ENCODE measurements at places on chromosomes 2 and 18. TPM values are rescaled to one million over a fixed set of nuclear protein-coding genes. Genes with fewer than 3 reads are reported as not detected.

DNA sequence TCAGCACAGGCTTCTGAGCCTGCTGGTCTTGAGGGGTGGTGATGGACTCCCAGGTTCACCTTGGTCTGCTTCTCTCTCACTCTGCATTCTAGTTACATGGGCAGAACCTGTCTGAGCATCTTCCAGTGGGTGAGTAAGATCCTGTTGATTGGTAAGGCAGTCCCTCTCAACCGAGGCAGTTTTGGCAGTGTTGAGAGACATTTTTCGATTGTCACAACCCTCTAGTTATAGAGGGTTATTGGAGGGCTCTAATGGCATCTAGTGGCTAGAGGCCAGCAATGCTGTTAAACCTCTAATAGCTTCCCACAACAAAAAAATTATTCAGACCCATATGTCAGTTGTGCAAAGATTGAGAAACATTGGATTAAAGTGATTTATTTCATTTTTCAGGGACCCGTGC is 9.3 kb upstream of the MGAT5 start:
- DNase-seq: no peak

DNA sequence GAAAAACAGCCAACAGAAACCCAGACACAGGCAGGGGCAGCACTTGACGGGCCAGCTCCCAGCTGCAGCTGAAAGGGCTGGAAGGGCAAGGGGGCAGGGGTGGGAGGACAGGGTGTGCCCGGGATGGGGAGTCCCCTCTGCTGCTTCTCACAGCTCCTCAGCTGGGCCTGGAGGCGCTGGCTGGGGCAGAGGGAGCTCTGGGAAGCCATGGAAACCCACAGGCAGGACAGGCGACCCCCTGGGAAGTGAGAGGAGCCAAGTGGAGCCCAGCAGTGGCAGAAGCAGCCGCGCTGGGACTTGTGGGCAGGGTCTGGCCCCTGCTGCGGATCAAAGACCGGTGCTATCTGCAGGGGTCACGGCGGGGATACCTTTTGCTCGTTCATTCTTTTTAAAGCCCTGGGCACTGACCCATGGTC is 20.7 kb downstream of the OTOF start:
- no peak for DNase-seq

DNA sequence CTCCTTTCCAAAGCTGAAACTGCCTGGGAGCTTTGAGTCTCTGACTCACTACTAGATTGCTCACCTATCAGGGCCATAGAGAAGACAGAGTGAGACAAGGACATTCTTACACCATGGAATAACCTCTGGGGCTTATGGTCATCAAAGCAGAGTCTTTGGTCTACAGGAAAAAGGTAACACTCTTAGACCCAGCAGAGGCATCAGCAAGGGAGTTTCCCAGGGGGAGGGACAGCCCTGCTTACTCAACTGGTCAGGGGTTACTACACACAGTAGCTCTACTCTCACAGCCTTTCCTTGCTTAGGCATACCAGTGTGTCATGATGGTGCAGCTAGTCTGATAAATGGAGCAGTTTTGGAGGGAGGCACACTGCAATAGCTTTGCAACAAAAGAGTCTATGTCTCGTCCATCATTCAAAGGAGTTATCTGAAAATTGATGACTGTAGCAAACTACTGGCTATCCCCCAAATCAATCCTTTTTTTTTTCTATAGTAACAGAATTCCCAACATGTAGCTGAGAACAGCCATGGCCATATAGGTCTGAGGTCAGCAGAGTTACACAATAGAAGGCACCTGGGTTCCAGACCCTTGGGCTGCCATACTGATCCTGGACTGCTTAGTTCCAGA is 22.4 kb upstream of the CD28 start:
- no peak for DNase-seq

GRCh38 chr2:196260546-196260945 is 89.2 kb upstream of the STK17B start:
- no peak for DNase-seq

DNA sequence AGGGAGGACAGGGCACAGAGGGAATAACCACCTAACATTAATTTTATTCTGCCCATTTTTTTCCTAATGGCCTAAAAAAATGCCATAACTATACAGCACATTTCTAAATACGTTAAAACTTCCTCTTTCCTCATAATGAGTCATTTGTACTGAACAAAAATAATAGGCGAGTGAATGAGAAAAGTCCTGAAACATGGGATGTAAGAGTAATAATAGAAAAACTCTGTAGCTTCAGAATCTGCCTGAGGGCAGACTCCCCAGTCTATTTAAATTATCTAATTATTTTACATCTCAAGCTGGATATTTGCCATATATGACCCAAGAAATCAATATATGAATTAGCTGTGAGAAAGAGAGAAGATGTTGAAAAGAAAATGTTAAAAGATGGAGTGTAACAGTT is 285.1 kb downstream of the TMX3 start:
- no peak for DNase-seq

DNA sequence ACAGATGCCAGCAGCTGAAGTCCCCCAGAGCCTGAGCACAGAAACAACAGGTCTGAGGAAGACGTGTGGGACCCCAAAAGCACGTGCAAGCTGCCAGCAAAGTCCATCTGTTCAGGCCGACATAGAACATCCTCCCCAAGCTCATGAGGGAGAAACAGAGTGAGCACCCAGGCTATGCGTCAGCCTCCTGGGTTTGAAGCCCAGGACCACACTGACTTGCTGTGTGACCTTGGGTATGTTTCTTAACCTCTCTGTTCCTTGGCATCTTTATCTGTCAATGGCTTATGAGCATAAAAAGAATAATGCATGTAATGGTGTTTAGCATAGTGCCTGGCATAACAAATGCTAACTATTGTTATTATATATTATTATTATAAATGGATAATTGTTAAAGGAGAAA is 40.3 kb downstream of the COL4A4 start:
- DNase-seq: no peak

The VWA3B gene
- total RNA-seq: 0.31 TPM

The ANKRD29 gene
- 1.2 TPM for total RNA-seq

The DYNAP gene
- total RNA-seq: not detected

The DSG1 gene
- 0.16 TPM for total RNA-seq

The ASPRV1 gene
- total RNA-seq: 2.8 TPM

The SLC9A4 gene
- 0.62 TPM for total RNA-seq

The SEPTIN10 gene
- total RNA-seq: 114 TPM
